ENCODE measurements at places on chromosomes 1 and 21.

- DNase-seq: peak; percentile 19
These were observed 23.4 kb downstream of the COA7 start for GRCh38 chr1:52674497-52675384.

GRCh38 chr1:15153842-15154479 is 414 bp downstream of the TMEM51 start:
- DNase-seq: peak; percentile 53

- DNase-seq: no peak
These were observed 94.7 kb upstream of the ACTRT2 start for GRCh38 chr1:2926447-2927055.

- no peak for DNase-seq
These were observed 163.1 kb downstream of the KCNJ6 start for GRCh38 chr21:37753122-37753599.

- DNase-seq: peak; percentile 13
These were observed 16.0 kb downstream of the SPATA21 start for GRCh38 chr1:16421201-16421600.

DNA sequence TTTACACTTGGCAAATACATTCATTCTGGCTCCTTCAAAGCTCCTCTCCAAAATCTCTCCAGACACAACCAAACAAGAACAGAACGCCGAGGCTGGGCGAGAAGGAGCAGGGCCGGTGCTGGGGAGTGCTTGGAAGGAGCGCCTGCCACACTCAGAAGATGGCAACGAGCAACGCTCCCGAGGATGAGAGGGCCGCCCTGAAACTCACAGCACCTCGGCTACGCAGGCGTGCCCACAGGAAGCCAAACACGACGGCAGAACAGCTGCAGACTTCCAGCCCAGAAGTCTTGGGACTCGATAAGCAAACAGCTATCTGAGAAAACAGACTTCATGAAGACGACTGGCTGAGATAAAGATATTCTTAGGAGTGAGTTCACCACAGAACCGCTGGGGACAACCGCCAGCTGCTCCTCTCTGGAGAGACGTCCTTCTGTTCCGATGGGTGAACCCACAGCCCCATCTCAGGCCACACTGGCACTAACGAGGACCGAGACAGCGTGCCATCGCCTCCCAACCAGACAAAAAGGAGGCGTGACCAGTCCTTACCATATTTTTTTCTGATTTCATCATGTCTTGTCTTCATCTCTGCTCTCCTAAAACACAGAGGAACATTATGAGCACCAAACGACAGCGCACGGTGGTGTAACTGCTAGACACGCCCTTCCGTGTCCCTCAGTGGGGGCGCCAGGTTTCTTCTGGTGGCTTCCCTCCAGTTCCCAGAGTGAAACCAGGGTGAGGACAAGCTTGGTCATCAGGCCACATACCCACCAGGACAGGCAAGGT is 18.6 kb downstream of the PTTG1IP start:
- DNase-seq: no peak

DNA sequence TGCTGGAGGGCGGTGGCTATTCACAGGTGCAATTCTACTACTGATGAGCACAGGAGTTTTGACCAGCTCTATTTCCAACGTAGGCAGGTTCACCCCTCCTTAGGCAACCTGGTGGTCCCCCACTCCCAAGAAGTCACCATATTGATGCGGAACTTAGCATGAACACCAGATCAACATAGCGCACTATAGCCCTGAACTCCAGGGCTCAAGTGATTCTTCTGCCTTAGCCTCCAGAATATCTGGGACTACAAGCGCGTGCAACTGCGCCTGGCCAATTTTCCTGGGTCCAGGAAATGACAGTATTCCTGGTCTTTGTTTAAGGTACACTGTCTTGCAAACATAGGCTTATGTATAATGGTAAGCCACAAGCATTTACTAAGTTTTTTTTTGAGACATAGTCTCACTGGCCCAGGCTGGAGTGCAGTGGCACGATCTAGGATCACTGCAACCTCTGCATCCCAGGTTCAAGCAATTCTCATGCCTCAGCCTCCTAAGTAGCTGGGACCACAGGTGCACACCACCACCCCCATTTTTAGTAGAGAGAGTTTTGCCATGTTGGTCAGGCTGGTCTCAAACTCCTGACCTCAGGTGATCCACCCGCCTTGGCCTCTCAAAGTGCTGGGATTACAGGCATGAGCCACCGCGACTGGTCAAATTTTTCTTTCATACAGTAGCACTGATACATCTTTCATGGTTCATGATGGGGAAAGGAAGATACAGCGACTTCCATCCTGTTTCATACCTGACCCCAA is 12.6 kb downstream of the MCL1 start:
- DNase-seq: no peak

- no peak for DNase-seq
These were observed 86.4 kb upstream of the SSX2IP start for GRCh38 chr1:84776639-84777038.

- DNase-seq: no peak
These were observed 119.2 kb downstream of the PBX1 start for GRCh38 chr1:164678136-164678700.

DNA sequence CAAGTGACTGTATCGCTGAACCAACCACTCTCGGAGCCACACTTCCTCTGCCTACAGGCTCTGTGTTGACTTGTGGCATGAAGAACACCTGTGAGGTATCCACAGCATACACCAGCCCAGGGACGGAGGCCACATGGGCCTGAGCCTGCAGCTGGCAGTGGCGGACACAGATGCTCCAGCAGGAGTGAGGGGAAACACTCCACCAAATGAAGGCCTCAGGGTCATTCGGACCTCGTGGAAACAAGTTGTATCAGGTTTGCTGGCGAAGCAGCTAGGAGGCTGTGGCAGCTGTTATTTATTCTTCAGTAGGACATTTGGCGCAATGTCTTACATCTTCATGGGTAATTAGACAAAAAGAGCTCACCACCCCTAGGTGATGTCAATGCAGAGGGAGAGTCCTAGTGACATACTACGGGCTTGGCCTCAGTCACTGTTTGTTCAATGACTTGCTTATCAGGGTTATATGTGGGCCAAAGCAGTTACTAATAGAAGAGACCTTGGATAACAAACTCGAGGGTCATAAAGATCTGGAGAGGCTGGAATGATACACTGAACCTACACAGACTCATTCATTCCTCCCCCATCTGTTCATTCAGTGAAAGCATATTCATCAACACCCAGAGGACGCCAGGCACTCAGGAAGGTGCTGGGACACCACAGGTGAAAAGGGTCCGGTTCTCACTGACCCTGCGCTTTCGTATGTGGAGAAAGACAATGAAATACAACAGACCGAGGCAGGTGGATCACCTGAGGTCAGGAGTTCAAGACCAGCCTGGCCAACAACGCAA is 11.6 kb upstream of the ETS2 start:
- DNase-seq: no peak

DNA sequence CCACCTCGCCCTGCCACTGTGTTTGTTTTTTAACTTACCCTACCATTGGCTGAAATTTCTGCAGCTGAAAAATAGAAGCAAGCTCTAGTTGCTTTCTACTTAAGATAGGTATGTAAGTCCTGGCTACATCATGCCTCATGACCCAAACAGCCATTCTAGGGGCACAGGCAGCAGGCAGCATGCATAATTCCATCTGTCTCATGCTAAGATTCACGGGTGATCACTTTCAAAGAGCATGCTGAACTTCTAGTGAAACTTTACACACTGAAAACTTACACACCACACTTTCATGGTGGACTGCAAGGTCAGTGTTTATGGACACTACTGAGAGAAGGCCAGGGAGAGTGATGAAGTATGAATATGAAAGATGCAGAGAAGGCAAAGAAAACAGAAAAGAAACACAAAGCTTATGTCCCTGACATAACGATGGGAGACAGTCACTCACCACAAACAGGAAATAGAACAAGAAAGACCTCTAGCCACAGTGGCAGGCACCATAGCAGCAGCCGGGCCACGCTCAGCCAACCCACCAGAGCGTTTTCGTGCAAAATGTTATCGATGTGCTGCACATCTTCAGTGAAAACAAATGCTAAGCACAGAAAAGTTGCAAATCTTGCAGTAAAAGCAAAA is 102.3 kb upstream of the TIAM1 start:
- peak; percentile 43 for DNase-seq

- no peak for DNase-seq
These were observed 10.9 kb downstream of the LSS start for GRCh38 chr21:46217511-46218196.

- DNase-seq: no peak
These were observed 58.2 kb downstream of the MAN1C1 start for GRCh38 chr1:25674807-25675084.

DNA sequence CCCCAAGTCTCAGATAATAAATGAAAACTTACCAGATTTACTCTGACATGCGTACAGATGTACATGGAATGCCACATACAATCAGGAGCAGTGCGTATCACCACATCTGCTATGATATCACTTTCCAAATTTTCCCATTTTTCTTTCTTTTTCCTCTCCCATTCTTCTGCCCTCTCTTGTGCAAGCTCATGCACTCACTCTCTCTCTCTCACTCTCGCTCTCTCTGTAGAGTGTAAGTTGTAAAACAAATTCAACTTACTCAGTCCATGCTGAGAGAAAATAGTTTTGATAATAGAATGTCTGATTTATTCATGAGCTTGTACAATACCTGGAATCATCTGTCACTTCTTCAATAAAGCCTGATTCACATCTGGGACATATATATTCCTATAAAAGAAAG is 35.3 kb downstream of the RNF115 start:
- DNase-seq: no peak

DNA sequence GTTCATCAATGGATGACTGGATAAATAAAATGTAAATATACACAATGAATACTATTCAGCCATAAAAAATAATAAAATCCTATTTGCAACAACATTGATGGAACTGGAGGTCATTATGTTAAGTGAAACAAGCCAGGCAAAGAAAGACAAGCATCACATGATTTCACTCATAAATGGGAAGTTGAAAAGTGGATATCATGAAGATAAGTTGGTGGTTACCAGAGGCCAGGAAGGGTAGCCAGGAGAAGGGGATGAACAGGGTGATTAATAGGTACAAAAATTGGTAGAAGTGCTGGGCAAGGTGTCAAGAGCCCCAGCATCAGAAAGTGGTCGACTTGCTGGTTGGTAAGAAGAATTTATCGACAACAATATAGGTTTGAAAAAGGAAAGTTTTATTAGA is 1.3 kb upstream of the PARK7 start:
- DNase-seq: no peak

DNA sequence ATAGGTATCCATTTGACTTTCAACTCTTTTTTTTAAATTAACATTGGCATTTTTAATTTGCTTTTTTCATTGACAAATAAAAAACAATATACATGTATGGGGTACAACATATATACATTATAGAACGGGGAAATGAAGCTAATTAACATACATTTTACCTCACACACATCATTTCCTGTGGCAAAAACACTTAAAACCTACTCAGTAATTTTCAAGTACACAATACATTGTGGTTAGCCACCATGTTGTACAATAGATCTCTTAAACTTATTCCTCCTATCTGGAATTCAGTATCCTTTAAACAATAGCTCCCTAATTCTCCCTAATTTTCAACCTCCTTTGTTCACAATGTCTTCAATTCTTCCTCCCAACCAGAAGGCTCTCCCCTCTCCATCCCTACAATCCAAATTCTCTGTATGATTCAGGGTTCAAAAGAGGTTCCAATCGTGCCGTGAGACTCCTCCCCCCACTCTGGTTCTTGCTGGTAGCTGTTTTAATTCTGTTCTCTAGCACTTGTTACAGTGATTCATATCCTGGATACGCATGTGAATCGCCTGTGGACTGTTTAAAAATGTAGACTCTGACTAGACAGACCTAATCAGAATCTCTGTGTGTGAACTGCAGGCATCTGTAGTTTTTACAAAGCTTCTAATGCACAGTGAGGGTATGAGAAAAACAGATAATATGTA is 87.6 kb upstream of the DUSP10 start:
- peak; percentile 84 for DNase-seq

GRCh38 chr21:38082936-38083485 is 166.8 kb upstream of the KCNJ6 start:
- no peak for DNase-seq

DNA sequence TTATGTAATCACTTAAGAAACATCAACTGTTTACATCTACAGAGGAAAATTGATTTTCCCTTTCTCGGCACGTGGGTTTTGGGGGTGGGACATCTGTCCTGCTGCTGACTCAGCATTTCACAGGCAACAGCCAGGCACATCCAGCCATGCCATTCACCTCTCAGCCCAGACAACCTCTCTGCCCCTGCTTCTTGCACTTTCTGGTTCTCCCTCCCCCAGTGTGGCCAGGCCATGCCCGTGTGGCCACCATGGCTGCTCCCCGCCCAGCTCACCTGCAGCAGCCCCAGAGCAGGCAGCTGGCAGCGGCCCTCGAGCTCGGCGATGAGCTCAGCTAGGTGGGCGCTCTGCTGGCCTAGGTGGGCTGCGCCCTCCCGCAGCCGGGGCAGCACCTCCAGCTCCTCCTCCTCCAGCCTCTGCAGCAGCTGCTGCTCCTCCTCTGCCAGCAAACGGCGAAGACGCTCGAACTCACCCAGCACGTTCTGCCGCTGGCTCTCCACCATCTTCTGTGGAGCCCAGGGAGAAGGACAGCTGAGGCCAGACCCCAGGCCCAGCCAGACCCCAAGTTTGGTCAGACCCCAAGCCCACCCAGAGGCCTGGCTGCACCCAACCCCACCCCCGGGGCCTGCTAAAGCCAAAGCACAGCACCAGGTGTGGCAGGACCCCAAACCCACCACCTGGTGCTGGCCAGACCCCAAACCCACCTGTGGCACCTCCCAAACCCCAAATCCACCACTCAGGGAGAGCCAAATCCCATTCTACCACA is 5.8 kb downstream of the TRIM11 start:
- DNase-seq: no peak

- no peak for DNase-seq
These were observed 78.9 kb upstream of the CTTNBP2NL start for GRCh38 chr1:112317140-112317539.

DNA sequence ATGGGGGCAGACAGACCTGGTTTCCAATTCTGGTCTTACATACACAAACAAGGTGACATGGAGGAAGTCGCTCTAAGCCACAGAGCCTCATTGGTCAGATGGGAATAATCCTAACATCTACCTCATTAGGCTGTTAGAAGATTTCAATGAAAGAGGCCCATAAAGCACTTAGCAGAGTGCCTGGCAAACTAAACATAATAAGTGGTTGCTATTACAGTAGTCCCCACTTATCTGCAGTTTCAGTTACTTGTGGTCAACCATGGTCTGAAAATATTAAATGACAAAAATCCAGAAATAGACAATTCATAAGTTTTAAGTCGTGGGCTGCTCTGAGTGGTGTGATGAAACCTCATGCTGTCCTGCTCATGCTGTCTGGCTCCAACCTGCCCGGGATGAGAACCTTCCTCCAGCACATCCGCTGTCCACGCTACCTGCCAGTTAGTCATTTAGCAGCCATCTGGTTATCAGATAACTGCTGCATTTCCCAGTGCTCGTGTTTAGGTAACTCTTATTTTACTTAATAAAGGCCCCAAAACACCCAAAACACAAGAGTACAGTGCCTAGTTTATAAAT is 112.3 kb downstream of the DDX20 start:
- DNase-seq: no peak

- no peak for DNase-seq
These were observed 42.1 kb downstream of the HOOK1 start for GRCh38 chr1:59856725-59857338.

- DNase-seq: no peak
These were observed 80.2 kb upstream of the NEGR1 start for GRCh38 chr1:72362538-72362937.

All from activated CD4-positive, alpha-beta T cell treated with anti-CD3 and anti-CD28 coated beads, Interleukin-2, Interleukin-6, amounts not matched to agents 100 ng/mL and 50 ng/mL, durations not matched to agents 16 hours and 8 hours (primary cell).